Cerebellar nuclear complex (tissue), 1 donor: ENCODE measurements at places on chromosomes 6 and 20.

DNA sequence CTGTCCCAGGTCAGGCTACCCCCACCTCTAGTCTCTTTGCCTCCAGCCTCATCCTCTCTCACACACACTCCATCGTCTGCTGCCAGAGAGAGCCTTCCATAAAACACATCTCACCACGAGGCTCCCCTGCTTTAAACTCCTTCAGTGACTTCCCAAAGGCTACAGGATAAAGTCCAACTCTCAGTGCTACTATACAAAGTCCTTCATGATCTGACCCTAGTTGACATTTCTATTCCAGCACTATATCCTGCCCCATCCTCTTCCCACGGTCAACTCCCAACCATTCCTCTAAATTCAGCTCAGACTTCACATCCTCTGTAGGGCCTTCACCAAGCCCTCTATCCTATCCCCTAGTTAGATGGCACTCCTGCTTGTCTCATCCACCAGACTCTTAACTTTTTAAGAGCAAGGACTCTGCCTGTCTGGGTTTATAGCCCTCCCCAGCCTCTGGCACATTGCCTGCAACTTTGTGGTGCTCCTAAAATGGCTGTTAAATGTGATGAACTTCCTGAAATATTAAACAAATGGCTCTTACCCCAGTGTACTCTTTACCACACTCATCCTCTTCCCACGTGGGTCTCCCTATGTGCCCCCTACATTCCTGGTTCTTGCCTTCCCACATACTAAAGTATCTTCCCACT is 36.1 kb downstream of the KIF16B start:
- DNase-seq, result no peak

DNA sequence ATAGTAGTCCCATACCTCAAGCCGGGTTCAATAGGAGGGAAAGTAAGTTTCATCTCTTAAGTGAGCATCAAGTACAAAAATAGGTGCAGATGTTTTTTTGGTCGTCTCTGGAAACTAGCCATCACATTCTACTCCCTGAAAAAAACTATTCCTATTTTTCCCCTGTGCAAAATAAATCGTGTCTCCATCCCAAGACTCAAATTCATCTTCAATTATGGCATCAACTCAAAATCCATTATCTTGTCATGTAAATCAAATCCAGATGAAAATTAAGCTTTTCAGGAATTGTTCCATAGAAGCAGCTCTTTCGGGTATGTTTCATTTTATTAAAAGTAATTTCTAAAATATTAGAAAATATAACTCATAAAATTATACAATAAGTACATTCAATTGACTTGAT is 1368.4 kb downstream of the GRIK2 start:
- DNase-seq, result no peak

GRCh38 chr6:169579407-169580111 is 122.3 kb downstream of the WDR27 start:
- no peak for DNase-seq

GRCh38 chr20:48360342-48360975 is 467.3 kb downstream of the PREX1 start:
- DNase-seq, result no peak

- no peak for DNase-seq
Measured at GRCh38 chr20:21219686-21220085, 83.4 kb upstream of the XRN2 start.

GRCh38 chr20:56802805-56803204 is 173.7 kb downstream of the TFAP2C start:
- DNase-seq, result no peak

DNA sequence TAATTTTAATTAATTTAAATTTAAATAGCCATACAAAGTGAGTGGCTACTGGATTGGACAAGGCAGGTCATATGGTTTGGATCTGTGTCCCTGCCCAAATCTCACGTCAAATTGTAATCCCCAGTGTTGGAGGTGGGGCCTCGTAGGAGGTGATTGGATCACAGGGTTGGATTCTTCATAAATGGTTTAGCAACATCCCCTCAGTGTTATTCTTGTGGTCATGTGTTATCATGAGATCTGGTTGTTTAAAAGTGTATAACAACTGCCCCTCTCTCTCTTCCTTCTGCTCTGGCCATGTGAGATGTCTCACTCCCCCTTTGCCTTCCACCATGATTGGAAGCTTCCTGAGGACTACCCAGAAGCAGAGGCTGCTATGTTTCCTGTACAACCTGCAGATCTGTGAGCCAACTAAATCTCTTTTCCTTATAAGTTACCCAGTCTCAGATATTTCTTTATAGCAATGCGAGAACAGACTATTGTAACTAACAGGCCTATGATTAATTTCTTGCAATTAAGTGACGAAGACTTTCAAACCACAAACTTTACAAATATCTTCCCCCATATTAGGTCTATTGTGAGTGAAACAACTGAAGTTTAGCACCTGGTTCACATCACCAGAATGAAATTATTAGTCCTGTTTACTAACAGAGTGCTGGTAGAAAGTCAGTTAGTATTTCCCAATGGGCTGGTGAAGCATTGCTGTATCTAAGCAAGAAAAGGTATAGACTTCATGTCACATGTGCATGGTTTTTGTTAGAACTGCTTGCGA is 60.0 kb upstream of the TNFAIP3 start:
- no peak for DNase-seq

- DNase-seq, result no peak
Measured at GRCh38 chr6:79301290-79301689, 66.8 kb upstream of the HMGN3 start.

GRCh38 chr6:39411465-39411864 is 89.0 kb upstream of the KCNK16 start:
- DNase-seq, result no peak

GRCh38 chr20:49567421-49568277 is at the start of gene PTGIS:
TSS of gene PTGIS (minus strand) at chr20:49568137. CDS start at chr20:49568116, 21 bp downstream.
- no peak for DNase-seq

DNA sequence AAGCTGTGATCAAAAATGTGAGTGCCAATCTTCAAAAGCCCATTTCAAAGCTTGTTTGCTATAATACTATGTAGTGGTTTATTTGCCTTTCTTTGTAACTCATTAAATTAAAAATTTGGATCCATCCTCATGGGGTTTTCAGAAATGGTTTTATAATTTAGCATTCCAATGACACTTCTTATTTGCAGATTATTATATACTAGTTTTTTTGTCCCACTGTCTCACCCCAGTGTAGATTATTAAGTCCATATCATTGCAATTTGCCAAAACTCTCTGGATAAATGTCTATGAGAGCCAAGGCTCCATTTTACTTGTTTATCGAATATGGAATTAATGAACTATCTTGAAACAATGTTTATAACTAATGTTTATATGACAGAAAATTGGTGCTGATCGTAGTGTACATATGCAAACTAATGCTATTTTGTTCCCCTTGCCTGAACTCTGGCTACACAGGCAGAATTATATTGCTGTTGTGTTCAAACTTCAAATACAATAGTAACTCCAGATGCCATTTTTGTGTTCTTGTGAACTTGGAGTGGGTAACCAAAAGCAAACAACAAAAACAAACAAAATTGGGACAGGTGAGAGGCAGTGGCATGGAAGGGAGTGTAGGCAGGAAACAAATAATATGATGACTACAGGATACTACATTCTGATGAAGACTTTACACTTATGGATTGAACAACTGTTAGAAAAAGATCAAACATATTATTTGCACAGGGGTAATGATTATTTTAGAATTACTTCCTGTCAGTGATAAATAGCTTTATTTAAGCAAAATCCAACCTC is 307.1 kb upstream of the FLRT3 start:
- no peak for DNase-seq

- DNase-seq, result no peak
Measured at GRCh38 chr6:125688138-125688537, 61.3 kb upstream of the HEY2 start.

- DNase-seq, result no peak
Measured at GRCh38 chr6:167116109-167116837, 6.6 kb upstream of the CCR6 start.

- no peak for DNase-seq
Measured at GRCh38 chr6:114650891-114651290, 308.1 kb upstream of the HS3ST5 start.

DNA sequence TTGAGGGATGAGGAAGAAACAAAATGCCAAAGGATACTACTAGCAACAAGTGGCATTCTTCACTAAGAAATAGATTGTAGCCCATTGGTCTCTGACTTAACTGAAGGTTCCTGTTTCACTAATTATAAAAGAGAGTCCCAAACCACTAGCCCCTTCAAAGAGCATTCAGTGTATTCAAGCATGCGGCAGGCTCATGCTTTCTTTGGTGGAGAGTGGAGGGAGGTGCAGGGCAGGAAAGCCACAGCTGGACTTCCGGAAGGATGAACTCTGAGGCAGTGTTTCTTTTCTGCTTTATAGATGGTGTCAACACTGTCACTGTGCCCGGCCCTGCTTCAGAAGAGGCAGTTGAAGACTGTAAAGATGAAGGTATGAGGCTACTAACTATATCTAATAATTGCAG is 636.1 kb downstream of the KIF16B start:
- no peak for DNase-seq

- no peak for DNase-seq
Measured at GRCh38 chr6:164121527-164121926, 707.0 kb downstream of the QKI start.

GRCh38 chr6:34073540-34073939 is 72.3 kb downstream of the GRM4 start:
- DNase-seq, result no peak

GRCh38 chr20:50317609-50318008 is 127.0 kb downstream of the CEBPB start:
- no peak for DNase-seq

GRCh38 chr20:19812056-19812455 is 54.0 kb downstream of the RIN2 start:
- no peak for DNase-seq

- DNase-seq, result no peak
Measured at GRCh38 chr6:41536795-41537758, 9.1 kb upstream of the FOXP4 start.

GRCh38 chr6:14626556-14626955 is 509.0 kb downstream of the CD83 start:
- DNase-seq, result no peak

GRCh38 chr6:69774740-69775584 is 21.8 kb downstream of the LMBRD1 start:
- DNase-seq, result no peak

GRCh38 chr6:126039284-126039683 is 52.9 kb downstream of the TRMT11 start:
- DNase-seq, result no peak

DNA sequence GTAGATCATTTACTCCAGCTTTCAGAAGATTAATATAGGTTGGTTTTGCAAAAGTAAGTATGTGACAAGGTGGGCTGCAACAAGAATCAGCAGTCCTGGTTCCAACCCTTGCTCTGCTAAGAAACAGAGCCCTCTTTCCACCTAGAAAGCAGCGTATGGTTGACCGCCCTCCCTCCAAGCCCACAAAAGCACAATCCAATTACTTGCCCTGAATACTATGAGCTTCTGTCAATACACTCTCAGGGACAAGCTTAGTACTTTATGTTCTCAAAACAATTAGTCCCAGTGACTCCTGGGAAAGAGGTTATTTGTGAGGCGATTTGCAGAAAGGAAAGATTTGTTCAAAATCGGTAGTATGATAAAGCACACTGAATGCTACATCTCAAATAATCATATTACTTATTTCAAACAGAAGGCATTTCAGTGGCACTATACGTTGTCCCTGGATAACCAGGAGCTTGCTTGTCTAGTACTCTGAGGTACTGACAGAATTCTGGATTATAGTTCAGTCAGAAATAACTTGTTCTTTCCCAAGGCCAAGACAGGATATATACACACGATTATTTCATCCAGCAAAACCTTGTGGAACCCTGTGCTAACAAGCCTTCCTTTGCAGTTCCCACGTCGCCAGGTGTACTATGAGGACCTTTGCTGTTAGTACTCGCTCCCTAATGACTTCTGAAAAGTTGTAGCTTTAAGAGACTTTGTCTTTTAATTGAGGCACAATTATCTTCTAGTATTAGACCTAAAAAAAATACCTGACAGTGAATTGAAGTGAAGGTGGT is 96.9 kb upstream of the ADTRP start:
- no peak for DNase-seq

- no peak for DNase-seq
Measured at GRCh38 chr20:14902432-14903089, 565.1 kb upstream of the FLRT3 start.

DNA sequence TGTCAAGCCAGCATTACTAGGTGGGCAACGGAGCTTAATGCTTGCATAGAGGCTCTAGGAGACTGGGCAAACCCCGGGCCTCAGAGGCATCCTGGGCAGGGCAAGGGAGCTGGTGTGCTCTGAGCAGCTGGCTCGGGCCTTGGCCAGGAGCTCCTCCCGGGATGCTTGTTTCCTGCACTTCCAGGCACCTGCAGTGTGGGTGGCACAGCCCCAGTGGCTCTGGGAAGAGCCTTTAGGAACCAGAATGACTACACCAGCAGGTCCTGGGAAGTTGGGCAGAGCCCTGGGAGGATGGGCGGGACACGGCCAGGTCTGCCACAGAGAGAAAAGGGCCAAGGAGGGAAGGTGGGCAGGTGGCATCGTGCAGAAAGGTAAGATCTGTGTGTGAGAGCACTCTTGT is 80.4 kb upstream of the CD93 start:
- DNase-seq, result no peak

DNA sequence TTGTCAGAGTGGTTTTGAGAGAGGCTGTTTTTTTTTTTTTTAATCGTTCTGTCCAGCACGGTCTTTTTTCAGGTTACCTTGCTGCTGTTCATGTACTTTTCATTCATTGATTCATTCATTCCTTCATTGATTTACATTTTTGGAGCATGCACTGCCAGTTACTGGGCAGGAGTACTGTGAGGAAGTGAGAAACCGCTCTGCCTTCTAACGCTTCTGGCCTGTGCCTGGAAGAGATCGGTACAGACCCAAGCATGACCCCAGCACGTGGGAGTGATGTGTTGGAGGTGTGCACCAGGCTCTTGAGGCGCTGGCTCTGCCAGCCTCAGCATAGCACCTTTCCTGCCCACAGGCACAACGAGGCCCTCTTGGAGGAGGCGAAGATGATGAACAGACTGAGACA is 9.1 kb downstream of the RIPK1 start:
- no peak for DNase-seq

GRCh38 chr6:111683157-111683556 is 77.5 kb upstream of the TRAF3IP2 start:
- DNase-seq, result no peak

DNA sequence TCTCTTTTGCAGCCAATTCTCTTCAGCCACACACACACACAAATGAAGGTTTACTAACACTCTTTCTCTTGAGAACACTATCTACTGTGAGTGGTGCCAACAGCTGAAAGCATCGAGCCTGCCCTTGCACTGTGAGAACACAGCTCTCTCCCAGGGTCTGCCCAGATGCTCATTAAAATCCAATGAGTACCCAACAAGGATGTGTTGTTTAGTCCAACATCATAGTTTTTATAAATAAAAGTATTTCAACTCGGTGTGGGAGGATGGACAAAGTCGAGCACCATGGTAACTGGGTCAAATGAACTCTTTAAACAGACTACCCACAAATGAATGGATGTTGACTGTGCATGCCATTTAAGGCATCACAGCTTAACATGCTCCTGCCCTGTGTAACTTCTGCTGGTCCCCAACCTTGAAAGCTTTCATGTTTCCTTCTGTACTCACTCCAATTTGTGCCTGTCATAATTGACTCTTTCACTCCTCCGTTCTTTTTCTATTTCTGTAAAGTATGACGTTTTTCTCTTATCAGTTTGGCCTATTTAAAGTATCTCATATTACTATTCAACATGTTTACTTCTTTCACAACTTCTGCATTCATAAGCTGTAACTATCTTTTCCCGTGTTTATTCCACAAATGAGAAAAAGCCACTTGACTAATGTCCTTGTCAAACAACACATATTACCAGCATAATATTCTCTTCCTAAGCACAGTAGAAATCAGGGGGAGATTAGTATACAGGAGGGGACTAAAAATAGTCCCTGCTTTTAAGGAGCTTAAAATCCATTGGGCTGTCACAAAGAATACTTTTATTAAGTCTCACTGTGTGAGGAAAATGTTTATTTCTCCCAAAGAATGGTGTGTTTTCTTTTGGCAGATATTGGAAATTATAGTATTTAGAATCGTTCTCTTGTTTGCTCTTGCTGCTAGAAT is 215.4 kb downstream of the RFPL4B start:
- no peak for DNase-seq
